ENCODE measurements at places on chromosomes 4 and X.

DNA sequence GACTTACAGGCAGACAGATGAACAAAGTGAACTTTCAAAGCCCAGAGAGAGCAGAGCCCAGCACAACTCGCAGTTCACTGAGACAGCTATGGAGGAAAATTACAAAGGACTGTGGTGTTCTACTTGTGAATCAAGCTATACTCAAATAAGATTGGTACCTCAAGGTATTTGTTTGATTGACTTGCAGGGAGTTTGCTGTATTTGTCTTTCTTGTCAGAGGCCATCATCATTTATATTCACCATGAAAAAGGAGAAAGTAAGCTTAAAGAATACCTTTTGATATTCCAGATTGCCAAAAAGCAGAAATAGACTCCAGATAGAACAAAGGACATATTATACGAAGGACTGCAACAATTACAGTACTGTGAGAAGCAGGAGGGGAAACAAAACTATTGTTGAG is 1047.9 kb downstream of the RPA4 start:
- DNase-seq = no peak

- DNase-seq = no peak
Observed at GRCh38 chr4:106370214-106370613, 1.6 kb upstream of the GIMD1 start.

DNA sequence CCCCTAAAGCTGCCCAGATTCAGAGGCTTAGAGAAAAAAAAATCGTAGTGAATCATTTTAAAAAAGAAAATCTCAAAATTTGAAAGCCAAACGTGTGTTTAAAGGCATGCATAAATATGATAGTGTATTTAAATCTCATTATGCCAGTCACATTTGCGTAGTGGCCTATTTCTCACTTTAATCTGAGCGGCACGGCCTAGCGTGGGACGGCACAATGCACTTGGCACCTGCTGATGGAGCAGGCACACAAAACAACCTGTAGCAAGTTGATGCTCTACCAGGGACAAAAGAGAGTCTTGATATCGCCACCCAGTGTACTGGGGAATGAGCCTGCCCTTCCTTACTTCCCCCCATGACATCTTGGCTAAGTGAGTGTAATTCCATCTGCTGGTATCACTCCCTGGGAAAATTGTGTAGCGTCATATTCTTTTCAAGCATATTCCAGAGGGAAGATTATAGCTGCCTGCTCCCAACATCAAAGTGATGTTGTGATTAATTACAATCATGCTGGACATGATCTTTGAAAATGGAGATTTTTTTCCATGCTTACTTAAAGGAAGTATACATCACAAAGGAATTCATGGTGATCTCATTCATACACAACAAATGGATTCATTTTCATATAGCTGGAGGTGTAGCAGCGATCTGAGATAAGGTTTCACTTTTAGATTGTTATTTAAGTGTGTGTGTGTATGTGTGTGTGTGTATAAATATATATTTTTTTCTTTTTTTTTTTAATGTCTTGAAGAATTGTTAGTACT is 138.8 kb downstream of the DCTD start:
- no peak for DNase-seq

GRCh38 chrX:127570276-127570675 is 481.9 kb downstream of the ACTRT1 start:
- DNase-seq = no peak

GRCh38 chrX:103817502-103817901 is 14.6 kb downstream of the RAB9B start:
- no peak for DNase-seq

DNA sequence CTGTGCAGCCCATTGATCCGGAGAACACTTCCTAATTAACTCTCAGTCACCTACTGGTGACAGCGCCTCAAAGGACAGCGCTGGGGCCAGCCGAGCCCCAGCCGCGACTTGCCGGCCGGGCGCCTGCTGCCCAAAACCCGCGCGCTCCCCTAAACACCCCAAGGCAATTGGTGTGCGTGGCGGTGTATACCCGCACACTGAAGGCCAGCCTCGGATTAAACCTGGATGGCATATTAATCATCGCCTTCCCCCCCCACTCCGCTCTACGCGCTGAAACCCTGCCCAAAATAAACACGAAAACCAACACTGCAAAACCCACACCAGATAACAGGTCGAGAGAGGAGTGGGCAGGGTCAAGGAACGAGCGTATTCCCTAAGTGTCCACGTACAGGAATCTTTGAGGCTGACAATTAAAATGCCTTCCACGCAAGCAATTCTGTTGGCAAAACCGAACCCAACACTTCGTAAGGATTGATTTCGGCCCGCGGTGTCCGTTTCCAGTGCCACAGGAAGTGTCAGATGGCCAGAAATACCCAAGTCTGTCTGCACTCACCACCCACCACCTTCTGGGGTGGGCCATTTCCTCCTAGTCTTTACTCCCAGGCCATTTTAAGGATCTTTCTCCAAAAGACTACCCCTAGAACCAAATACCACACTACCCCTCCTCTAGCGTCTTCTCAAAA is 2.7 kb downstream of the BCOR start:
- DNase-seq = no peak

- no peak for DNase-seq
Observed at GRCh38 chr4:87985097-87985886, 9.8 kb downstream of the SPP1 start.

GRCh38 chr4:101328063-101328602 is 19.2 kb downstream of the PPP3CA start:
- DNase-seq = peak; percentile 28

DNA sequence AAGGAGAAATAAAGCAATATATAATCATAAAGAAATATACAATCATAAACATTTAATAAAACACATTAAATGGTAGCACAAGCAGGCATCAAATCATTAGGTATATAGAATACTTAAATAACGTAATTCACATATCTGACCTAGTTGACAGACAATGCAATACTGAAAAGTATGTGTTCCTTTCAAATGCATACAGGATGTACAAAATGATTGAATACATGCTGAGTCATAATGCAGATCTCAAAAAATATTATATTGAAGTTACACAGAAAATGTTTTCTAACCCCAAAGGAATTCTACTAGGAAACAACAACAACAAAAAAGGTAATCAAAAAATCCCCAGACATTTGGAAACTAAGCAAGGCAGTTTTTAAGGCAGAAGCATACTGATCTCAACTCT is 1072.0 kb upstream of the INTU start:
- no peak for DNase-seq

- DNase-seq = no peak
Observed at GRCh38 chr4:73257651-73258435, 755 bp downstream of the ANKRD17 start.

DNA sequence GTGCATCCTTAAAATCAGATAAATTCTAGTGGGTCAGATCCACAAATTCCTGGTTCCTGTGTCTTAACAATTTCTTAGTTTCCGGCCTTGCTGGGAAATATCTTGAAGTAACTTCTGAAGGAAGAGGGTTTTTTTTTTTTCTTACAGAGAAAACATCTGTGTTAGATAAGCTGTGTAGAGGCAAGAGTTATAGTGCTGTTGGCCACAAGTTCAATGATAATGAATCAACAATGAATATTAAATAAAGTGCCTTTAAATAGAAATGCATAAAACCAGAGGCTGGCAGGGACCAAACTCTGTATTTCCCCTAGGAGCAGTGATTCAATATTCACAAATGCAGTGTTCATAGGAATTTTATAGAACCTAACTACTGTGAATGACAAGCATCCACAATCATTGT is 711.9 kb upstream of the ATOH1 start:
- no peak for DNase-seq

- DNase-seq = no peak
Observed at GRCh38 chr4:154076921-154077320, 288.0 kb upstream of the SFRP2 start.

- DNase-seq = peak; percentile 17
Observed at GRCh38 chr4:81512757-81513501, 41.2 kb upstream of the RASGEF1B start.

GRCh38 chrX:11066812-11067211 is 44.3 kb upstream of the HCCS start:
- no peak for DNase-seq

- peak; percentile 19 for DNase-seq
Observed at GRCh38 chrX:66015152-66015831, 24.6 kb downstream of the VSIG4 start.

DNA sequence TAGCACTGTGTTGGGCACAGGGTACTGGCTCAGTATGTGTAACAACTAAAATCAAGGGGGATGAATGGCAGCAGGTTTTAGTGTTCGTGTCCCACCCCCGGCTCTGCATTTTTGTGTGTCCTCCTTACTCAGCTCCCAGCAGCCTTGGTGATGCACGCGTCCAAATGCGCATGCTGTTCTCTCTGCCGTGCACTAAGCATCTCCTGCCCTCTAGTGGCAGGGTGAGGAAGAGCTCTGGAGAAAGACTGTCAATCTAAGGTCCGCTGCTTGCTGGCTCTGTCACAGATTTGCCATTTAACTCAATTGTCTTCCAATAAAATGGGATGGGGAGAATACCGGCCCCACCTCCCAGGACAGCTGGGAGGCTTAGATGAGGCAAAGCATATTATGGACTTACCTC is 61.4 kb downstream of the WFS1 start:
- DNase-seq = no peak

DNA sequence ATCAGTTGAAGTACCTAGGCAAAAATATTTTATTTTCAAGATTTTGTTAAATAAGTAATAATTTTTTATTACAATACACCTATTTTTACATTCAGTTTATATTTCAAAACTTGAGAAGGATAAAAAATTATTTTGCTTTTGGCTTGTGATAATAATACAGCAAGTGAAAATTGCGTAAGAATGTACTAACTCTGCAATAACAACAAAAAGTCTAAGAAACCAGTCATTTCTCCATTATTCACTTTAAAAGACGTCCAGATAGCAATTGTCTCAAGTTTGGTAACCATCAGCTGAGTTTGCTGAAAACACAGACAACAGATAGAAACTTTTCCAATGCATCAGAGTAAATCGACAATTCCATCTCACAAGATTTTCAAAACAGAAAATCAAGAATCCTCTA is 12.1 kb downstream of the CXCL8 start:
- no peak for DNase-seq

DNA sequence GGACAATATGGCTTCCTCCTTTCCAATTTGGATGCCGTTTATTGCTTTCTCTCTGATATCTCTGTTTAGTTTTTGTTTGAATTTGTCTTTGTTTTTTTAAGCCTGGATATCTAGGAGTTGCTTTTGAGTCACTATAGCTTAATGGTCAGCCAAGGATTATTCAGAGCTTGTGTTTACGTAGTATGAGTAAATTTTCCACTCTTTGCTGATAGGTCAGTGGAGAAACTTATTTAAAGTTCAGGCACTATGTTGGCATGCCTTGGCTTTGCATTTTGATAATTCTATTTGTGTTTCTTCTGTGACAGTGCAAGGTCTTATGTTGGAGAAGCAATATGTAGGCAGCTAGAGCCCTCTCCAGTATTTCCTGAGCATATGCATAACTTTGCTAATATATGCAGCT is 315.2 kb downstream of the GRID2 start:
- DNase-seq = no peak

- DNase-seq = no peak
Observed at GRCh38 chr4:3878678-3879077, 112.5 kb downstream of the ADRA2C start.

GRCh38 chr4:47510506-47511143 is 25.6 kb downstream of the ATP10D start:
- no peak for DNase-seq

- no peak for DNase-seq
Observed at GRCh38 chr4:182644683-182645050, 272.5 kb downstream of the DCTD start.

GRCh38 chrX:120334151-120334550 is 22.9 kb upstream of the TMEM255A start:
- DNase-seq = no peak

GRCh38 chrX:64265265-64265664 is 34.9 kb upstream of the ASB12 start:
- no peak for DNase-seq

DNA sequence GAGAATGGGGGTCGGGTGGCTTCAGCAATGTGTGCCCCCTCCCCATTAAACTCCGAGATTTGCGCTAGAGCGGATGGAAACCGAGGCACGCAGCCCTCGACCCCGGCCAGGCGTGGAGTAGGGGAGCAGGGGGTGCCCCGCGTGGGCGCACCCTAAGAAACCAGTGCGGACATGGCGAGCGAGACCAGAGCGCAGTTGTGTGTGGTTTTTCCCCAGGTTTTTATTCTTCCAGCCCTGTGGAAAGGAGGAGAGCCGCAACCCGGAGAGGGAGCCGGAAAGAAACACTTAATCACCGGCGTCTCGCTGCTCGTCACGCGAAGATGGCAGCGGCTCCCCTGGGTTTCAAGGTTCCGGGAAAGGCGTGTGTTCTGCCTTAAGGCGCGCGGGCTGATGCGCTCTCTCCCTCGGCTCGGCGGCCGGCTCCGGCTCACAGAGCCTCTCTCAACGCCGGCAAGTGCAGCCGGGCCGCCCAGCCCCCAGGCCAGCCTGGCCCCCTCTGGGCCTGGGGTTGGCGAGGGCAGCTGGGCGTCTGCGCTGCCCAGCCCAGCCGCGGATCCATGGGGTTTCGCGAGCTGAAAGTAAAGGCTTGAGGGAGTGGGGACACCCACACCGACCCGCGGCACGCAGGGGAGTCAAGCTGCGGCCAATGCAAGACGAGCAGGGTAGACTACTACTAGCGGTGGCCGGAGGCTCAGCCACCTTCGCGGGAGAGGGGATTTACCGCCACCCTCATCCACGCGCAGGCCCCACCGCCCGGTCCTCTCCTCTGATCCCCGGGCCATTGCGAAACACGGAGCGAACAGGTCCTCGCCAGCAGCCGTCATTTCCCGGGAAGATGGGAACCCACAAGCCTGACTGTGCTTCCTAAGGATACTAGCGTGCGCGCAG is 74.0 kb upstream of the BCOR start:
- peak; percentile 12 for DNase-seq

- DNase-seq = no peak
Observed at GRCh38 chr4:81694176-81694913, 222.6 kb upstream of the RASGEF1B start.

GRCh38 chr4:152719291-152719690 is 39.5 kb upstream of the TMEM154 start:
- DNase-seq = no peak

DNA sequence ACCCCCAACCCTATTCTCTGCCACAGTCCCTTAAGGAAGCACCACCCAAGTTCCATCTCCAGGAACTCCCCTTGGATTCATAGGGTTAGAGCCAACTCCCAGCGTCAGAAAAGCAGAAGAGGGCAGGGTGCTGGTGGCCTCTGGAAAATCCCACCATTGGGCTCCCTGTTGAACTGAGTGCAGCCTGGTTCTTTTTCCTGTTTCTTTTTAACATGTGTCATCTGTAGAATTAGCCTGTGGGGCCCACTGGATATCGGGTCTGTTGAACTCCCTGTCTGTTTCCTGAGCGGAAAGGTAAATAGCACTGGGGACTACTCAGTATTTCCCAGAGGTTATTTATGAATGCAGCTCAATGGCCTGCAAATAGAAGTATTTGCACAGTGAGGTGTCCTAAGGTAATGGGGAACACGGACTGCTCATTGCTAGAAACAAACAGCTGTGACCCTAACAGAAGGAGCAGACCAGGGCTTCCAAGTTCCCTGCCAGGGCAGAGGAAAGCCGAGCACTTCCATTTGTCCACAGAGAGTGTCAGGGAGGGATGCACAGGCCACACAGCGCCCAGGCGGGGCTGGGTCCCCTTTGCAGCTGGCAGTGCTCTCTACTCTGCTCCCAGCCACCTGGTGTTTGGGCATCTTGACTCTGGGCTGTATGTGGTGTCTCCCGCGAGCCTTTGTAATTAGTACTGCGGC is 102.6 kb downstream of the FHDC1 start:
- no peak for DNase-seq

GRCh38 chr4:83043801-83044407 is 8.9 kb downstream of the COPS4 start:
- no peak for DNase-seq

Measured in bone marrow (tissue), 2 donors.